ENCODE measurements at places on chromosomes 2 and 18. TPM values are rescaled to one million over a fixed set of nuclear protein-coding genes. Genes with fewer than 3 reads are reported as not detected.

WDR54 gene
- 43.6 TPM for total RNA-seq

RAB31 gene
- 28.9 TPM for total RNA-seq

ACSL3 gene
- total RNA-seq: 84.2 TPM

AKAIN1 gene
- not detected for total RNA-seq

PRSS56 gene
- not detected for total RNA-seq

SPR gene
- total RNA-seq: 15.8 TPM

UCN gene
- not detected for total RNA-seq

DSG1 gene
- not detected for total RNA-seq

COPS9 gene
- 85.9 TPM for total RNA-seq

MEIS1 gene
- 209 TPM for total RNA-seq

SLC4A5 gene
- total RNA-seq: not detected

ALPI gene
- total RNA-seq: not detected

KRTCAP3 gene
- not detected for total RNA-seq

SLC11A1 gene
- under 0.01 TPM for total RNA-seq

GNAL gene
- 0.28 TPM for total RNA-seq

GPR45 gene
- not detected for total RNA-seq

RAB6C gene
- not detected for total RNA-seq

LPIN2 gene
- total RNA-seq: 21.9 TPM

TLX2 gene
- total RNA-seq: not detected

GAREM2 gene
- 0.28 TPM for total RNA-seq

SERPINB2 gene
- 34.4 TPM for total RNA-seq

HMSD gene
- 0.28 TPM for total RNA-seq

WNT10A gene
- total RNA-seq: not detected

PAIP2B gene
- total RNA-seq: 0.18 TPM

RFTN2 gene
- 2.3 TPM for total RNA-seq

ERBB4 gene
- not detected for total RNA-seq

ABCB11 gene
- not detected for total RNA-seq

ANKRD23 gene
- 0.54 TPM for total RNA-seq

TTC32 gene
- total RNA-seq: 1.9 TPM

SCN3A gene
- 1.4 TPM for total RNA-seq

C2orf42 gene
- total RNA-seq: 31.5 TPM

SIX3 gene
- total RNA-seq: not detected
